ENCODE measurements at places on chromosomes 3 and 15.

DNA sequence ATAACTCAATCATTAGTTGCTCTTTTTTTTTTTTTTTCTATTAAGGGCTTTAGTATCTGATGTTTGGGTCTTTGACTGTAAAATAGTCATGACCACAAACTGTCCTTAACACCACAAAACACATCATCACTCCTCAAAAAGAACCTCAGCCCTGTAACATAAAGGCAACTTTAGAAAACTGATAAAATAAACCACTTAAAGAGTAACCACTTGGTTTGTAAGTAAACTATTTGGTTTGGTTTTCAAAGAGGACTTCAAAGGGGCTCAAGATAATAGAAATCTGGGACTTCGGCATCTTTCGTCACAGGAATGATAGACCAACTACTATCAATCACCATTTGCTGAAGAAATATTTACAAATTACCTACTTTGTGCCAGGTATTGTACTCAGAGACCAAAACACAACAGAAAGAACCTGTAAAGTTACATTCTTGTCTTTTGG lies 167.8 kb downstream of the FOXP1 start:
- DNase-seq = no peak

DNA sequence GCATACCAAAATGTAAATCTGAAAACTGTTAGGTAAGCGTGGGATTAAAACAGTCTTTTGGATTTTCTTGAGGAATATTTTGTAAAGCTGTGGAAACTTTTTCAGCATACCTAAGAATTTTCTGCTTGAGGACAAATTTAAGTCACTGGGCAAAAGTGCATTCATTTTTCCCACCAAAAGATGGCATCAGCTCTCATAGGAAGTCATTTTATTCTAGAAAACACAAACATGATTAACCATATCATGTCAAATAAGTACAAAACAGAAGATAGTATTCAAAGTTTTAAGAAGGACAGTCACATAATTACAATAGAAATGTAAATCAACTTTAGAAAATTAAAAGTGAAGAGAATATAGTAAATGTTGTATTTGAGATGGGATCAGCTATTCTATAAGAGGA lies 63.5 kb downstream of the SLC49A4 start:
- DNase-seq = no peak

GRCh38 chr15:50256188-50257041 lies 9.1 kb downstream of the HDC start:
- no peak for DNase-seq

- DNase-seq = no peak
Observed at GRCh38 chr3:151439652-151440125, 21.2 kb downstream of the IGSF10 start.

- no peak for DNase-seq
Observed at GRCh38 chr3:58035524-58036255, 27.5 kb downstream of the FLNB start.

- DNase-seq = no peak
Observed at GRCh38 chr15:69320977-69321554, 22.4 kb downstream of the PAQR5 start.

GRCh38 chr3:39657075-39657474 lies 152.3 kb upstream of the MYRIP start:
- DNase-seq = no peak

- DNase-seq = no peak
Observed at GRCh38 chr15:66298803-66299251, 5.5 kb downstream of the DIS3L start.

Measured in stimulated activated naive CD8-positive, alpha-beta T cell treated with anti-CD3 and anti-CD28 coated beads, Interleukin-15, Interleukin-2, amounts not matched to agents 100 U/mL and 50 U/mL, for 24 hours (primary cell).